Neural progenitor cell (in vitro differentiated cells): ENCODE measurements at places on chromosomes 13 and 19.
A peak's percentile ranks its signal among the peaks of the same experiment; 100 is the strongest.

DNA sequence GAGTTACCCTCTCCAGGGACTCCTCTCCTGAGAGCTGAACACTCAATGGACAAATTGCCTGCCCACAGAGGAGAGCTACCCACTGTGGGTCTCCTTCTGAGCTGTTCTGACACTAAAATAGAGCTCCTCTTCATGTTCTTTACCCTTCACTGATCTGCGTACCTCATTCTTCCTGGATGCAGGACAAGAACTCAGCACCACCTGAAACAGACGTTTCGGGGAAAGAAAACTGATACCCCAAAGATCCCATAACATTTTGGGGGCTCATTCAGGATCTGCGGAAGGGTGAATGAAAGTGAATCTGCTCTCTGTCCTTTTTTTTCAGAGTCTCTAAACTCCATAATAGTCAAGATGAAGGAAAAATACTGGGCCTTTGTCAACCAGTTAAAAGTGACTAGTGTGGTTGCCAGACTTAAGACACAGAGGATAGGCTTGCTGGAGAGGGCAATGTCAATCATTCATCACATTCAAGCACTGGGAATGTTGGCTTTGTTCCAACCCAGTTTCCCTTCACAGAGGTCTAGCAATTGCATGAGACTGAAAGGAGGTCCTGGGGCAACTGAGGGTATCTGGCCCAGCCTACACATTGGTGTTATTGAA lies 136.7 kb upstream of the SLITRK6 start:
- no peak for DNase-seq

DNA sequence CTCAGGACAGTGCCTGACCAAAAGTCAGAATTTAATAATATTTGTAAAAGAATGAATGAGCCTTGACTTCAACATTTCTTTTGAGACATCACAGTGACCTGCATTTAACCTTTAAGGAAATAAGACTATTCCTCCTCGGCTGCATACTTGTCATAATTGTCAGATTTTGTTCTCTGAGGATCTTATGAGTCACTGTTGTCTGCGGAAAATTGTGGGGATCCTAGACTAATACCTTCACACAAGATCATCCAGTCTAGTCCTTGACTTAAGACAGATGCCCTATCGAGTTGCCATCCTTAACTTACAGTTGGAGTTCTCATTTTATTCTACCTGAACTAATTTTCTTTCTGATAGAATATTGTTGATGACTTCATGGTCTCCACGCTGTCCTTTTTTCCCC lies 198.4 kb downstream of the DLEU7 start:
- no peak for DNase-seq

DNA sequence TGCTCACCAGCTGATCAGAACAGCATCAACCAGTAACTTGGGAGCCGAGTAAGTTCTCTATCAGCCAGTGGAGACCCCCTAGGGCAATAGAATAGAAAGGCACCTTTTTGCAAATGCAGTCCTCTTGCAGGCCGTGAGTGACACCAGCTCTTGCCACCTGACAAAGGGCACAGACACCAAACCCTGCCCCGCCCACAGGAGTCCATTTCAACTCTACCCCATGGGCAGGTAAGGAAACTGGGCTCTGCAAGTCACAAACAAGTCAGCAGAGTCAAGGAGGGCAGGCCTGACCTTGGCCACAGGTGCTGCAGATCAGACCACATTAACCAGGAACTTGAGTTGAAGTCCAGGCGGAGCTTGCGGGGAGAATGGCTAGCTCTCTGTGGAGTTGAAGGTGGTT lies 77.4 kb upstream of the SPATA13 start:
- no peak for DNase-seq

- DNase-seq: peak; percentile 32
These were observed 219.9 kb downstream of the RFC3 start for GRCh38 chr13:34037636-34038540.

GRCh38 chr13:23354520-23354919 lies 79.0 kb downstream of the SACS start:
- DNase-seq: no peak

DNA sequence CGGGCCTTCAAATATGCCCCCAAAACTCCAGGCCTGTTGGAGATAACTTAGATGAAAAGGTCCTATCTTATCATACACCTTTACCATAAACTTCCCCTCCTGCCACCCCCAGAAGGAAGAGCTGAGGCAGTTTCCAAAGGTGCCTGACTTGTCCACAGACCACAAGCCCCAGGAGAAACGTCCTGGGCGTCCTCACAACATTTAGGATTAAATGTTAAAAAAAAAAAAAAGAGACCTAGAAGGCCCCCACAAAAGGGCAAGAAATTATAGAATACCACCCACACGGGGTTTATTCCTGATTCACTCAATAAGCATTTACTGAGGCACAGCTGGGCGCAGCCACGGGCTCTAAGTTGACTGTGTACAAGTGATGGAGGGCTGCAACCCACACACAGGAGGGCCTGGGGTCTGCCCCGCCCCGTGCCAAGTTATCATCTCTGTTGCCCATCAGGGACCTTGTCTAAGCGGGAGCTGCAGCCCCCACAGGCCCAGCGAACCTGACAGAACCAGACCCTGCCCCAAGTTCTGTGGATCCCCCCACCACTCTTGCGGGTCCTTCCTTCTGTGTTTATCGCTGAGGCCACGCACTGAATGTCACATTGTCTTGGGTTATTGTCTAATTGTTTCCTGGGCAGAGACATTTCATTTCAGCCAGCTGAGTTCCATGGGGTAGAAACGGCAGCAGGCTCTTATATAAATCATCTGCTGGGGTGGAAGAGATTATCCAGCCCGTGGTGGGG lies 83.0 kb upstream of the TM9SF2 start:
- DNase-seq: no peak

GRCh38 chr19:19575411-19575810 lies 37.3 kb downstream of the CILP2 start:
- DNase-seq: peak; percentile 86

GRCh38 chr19:14149509-14149994 lies 13.2 kb upstream of the ASF1B start:
- no peak for DNase-seq

- no peak for DNase-seq
These were observed 60.5 kb downstream of the SPATA13 start for GRCh38 chr13:24221007-24221406.

- DNase-seq: no peak
These were observed 1.0 kb upstream of the GTF2F1 start for GRCh38 chr19:6393983-6394412.

- DNase-seq: no peak
These were observed 24.5 kb downstream of the UBA2 start for GRCh38 chr19:34452723-34453122.

- no peak for DNase-seq
These were observed 77.9 kb downstream of the TRPC4 start for GRCh38 chr13:37791699-37792098.

- no peak for DNase-seq
These were observed 14.2 kb downstream of the C19orf81 start for GRCh38 chr19:50663482-50663790.

- no peak for DNase-seq
These were observed 172.9 kb downstream of the OXGR1 start for GRCh38 chr13:96821381-96821780.

- DNase-seq: no peak
These were observed 12.8 kb upstream of the TOMM40 start for GRCh38 chr19:44878120-44878865.

- no peak for DNase-seq
These were observed 16.1 kb downstream of the ZNF317 start for GRCh38 chr19:9156304-9156703.

DNA sequence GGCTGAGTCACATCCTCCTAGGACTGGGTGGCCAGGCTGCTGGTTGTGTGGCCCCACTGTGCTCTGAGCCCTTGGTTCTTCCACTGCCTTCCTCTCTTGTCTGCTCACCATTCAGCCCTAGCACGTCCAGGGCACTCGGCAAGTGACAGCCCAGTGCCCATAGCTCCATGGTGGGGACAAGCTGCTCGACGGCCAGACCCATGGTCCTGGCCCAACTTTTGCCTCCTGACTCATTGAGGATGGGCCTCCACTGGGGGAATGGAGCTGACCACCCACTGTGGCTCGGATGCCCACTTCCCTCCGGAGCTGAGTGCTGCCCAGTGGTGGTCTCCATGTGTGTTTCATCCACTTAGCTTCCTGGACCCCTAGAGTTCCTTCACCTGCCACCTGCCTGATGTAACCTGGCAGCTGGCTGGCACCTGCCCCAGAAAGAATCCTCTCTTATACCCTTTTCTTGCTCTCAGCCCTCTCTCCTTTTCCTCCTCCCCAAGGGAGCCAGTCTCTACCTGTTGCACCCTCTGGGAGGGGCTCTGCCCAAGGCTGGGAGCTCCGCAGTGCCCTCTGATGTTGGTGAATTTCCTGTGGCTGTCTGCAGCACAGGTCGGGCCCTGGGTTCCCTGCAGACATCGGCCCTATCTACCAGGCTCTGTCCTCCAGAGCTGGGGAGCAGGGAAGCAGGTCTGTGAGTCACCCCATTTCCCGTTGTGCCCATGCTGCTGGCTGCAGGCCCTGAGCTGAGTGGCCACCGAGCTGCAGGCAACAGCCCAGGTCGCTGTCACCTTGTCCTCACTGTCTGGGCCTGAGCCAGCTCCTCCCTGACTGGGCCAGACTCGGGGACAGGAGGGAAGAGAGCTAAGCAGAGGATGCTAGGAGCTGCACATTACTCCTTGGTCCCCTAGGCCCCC lies 7.4 kb downstream of the CHST8 start:
- DNase-seq: no peak

DNA sequence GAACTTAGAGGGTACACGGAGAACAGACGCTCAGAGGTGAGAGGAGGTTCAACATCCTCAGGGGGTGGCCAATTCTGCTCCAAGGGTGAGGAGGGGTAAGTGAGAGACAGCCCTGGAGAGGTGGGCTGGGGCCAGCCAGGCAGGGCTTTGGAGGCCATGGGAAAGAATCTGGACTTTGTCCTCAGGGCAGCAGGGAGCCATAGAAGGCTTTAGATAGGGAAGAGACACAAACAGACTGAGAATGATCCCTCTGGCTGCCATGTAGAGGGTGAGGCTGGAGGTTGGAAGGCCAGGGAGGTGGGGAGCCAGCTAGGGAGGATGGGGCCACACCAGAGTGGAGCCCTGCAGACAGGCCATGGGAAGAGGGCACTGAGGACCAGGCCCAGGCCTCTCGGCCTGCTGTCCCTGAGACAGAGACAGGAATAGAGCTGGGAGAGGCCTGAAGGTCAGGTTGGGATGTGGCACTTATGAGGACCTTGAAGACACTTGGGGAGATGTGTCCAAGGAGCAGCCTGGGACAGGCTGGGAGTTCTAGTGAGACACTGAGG lies 29.2 kb upstream of the CCNP start:
- DNase-seq: no peak

DNA sequence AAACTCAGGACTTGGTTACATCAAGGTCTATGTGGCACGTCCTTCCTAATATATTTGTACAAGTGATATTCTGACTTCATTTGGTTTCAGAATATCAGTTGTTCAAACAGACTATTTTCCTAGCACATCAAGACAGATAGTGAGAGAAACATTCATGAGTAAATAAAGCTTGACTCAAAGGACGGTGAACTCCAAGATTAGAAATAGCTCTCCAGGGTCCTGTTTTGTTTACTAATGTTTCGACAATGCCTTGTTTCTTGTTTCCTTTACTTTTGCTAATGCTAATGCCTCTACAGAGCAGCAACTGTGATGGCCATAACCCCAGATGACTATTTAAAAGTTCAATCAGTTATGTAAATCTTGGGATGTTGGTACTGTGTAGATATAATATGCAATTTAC lies 313.9 kb downstream of the KLF12 start:
- no peak for DNase-seq

GRCh38 chr19:1471010-1471514 lies 8.0 kb downstream of the C19orf25 start:
- peak; percentile 92 for DNase-seq

GRCh38 chr13:76330761-76331160 lies 555.4 kb downstream of the KCTD12 start:
- no peak for DNase-seq

DNA sequence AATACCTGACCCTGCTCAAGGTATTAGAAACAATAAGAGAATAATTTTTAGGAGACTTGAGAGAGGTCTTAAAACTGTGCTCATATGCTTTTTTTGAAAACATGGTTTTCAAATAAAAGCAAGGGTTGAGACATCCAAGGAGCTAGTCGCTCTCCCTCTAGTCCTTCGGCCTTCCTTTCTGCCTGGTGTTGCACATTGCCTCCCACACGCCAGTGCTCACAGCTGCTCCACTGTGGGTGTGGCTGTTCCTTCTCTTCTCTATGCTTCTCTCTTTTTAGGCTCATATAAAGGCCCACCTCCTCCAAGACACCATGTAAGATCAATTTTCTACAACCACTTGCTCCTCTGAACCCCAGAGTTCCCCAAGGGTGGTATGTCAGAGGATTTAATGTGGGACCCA lies 352.6 kb downstream of the ENOX1 start:
- no peak for DNase-seq

GRCh38 chr19:34044021-34044420 lies 128.3 kb upstream of the LSM14A start:
- no peak for DNase-seq

GRCh38 chr19:5048727-5049553 lies 80.0 kb downstream of the KDM4B start:
- DNase-seq: no peak

- no peak for DNase-seq
These were observed 7.9 kb downstream of the PIP5K1C start for GRCh38 chr19:3692141-3693024.

GRCh38 chr19:35056513-35057063 lies 15.1 kb downstream of the HPN start:
- no peak for DNase-seq

GRCh38 chr13:100773429-100773828 lies 98.8 kb upstream of the TMTC4 start:
- no peak for DNase-seq

DNA sequence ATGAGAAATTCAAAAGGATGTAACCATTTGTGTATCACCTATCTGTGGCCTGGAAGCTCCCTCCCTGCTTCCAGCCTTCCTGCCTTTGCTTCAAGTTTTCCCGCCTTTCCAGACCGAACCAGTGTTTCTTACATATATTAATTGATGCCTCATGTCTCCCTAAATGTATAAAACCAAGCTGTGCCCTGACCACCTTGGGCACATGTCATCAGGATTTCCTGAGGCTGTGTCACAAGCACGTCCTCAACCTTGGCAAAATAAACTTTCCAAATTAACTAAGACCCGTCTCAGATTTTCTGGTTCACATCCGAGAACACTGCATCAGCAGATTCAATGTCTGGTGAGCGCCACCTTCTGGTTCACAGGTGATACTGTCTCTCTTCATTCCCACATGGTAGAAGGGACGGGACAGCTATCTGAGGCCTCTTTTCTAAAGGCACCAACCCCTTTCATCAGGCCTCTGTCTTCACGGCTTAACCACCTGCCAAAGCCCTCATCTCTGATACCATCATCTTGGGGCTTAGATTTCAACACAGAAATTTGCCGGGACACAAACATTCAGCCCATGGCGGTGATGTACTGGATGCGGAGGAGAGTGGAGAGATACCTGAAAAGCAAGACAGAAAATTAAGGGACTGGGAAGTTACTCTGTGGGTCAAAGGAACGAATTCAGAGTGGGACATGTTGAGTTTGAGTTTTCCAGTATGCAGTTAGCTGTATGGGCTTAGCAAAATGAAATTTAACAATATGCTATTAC lies 58.7 kb upstream of the PABPC3 start:
- DNase-seq: peak; percentile 82

DNA sequence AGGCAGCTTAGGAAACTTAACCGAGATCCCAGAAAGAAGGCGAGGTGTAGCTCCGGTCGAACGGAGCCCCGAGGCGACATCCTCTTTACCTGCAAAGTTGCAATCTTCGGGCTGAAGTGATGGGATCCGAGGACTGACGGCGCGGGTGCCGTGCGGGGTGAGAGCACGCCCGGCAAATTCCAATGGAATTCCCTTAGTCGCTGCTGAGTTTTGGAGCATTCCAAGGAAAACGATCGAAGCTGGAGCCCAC lies 141 bp downstream of the TRPC4 start:
- DNase-seq: no peak
